Stimulated activated CD4-positive, alpha-beta T cell treated with anti-CD3 and anti-CD28 coated beads, Interleukin-2, amount 100 ng/mL, for 48 hours (primary cell): ENCODE measurements at places on chromosomes 5 and 9.

GRCh38 chr9:94281101-94281500, 22.0 kb downstream of the ZNF169 start:
- DNase-seq = no peak

DNA sequence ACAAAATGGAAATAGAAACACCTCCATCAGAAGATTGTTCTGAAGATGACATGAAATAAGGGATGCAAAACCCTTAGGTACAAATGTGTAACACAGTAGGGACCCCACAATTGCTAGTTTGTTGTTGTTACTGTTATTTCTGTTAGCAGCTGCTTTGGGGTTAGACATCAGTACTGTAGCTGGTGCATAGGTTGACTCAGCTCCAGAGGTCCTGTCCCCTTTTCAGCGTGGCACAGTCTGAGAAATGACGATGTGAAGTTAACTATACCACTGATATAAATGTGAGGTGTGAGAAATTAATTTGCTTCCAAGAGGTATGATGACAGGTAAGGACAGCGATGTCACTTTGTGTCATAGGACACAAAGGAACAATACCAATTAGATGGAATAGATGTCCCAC, 384.6 kb upstream of the KLF4 start:
- no peak for DNase-seq

GRCh38 chr5:39175273-39175955, 43.9 kb downstream of the FYB1 start:
- no peak for DNase-seq

DNA sequence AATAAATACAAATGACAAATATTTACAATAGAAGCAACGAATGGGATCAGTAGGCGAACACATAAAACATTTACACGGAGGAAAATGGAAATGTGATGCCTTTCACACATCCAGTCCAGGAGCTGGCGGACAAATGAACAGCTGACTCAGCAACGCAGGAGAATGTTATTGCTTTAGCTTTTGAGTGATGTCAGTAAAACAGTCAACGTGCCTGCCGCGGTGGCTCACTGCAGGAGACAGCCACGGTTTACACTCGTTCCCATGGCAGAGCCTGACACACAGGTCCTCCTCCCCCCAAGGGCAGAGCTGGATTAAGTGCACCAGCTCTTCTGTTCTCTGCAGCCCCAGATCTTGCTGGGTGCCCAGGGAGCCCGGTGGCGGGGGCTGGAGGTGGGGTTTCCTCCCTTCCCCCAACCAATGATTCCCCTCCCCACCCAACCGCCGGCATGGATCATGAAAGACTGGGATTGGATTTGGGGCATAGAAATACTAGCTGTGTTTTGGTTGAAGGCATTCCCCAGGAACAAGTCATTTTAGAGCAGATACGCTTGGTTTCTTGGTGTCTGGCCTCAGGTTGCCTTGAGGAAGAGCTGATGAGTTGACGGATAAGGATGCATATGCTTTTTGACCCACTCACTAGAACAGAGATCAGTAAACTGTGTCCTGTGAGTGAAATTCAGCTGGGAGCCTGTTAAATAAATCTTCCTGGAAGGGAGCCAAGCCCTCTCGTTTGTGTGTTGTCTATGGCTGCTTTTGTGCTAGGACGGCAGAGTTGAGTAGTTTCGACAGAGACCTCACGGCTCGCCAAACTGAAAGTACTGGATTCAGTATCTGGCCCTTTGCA, 12.5 kb downstream of the STC2 start:
- DNase-seq = no peak

DNA sequence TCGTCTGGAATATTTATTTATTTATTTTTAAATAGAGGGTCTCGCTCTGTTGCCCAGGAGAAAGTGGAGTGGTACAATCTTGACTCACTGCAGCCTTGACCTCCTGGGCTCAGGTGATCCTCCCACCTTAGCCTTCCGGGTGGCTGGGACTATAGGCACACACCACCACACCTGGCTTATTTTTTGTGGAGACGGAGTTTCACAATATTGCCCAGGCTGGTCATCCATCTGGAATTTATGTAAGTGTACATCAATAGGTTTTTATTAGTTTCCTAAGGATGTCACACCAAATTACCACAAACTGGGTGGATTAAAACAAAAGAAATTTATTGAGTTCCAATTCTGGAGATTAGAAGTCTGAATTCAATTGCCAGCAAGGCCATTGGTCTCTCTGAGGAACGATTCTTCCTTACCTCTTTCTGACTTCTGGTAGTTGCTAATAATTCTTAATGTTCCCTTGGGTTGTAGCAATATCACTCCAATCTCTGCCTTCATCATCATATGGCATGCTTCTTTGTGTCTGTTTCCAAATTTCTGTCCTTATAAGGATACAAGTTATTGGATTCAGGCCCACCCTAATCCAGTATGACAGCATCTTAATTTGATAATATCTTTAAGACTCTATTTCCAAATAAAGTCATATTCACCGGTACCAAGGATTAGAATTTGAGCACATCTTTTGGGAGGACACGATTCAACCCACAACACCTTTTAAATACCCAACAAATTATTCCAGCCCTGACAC, 16.3 kb upstream of the RAD23B start:
- DNase-seq = no peak

DNA sequence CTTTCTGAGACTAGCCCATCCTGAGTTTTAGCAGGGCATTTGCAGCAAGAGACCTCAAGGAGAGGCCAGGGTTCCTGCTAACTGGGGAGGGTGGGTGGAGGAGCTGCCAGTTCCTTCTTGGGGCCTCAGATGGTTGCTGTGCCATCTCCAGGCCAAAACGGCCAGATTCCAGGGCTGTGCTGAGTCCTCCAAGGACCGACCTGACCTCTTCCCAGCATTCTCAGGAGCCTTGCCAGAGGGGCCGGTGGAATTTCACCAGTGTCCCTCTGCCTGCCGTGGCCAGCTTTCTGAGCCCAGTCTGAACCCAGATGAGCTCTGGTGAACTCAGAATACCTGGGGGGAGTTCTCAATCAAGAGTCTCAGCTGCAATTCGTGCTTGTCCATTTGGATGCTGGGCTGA, 54.3 kb downstream of the TSTD2 start:
- DNase-seq = no peak

DNA sequence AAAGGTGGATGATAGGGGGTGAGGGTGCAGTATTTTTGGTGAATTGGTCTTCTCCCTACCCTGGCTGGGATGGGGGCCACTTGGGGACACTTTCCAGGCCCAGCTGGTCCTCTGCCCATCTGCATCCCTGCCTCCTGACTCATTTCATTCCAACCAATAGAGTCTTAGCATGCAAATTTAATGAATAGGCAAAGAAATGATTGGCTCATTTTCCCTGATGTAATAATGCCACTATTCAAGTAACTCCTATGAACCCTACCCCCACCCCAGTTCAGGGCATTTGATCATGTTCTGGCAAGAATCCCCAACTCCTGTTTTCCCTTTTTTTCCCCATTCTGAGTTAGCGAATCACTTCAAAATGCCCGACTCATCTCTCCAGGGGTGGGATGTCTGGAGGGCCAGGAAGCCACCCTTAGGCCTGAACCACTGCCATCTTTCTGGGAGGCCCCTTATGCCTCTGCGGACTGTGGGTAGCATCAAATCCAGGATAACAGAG, 56.7 kb downstream of the PCDH1 start:
- DNase-seq = no peak
